HCT116 (cell line): ENCODE measurements at places on chromosomes 7 and 10. TPM values are rescaled to one million over a fixed set of nuclear protein-coding genes. Genes with fewer than 3 reads are reported as not detected.

DNA sequence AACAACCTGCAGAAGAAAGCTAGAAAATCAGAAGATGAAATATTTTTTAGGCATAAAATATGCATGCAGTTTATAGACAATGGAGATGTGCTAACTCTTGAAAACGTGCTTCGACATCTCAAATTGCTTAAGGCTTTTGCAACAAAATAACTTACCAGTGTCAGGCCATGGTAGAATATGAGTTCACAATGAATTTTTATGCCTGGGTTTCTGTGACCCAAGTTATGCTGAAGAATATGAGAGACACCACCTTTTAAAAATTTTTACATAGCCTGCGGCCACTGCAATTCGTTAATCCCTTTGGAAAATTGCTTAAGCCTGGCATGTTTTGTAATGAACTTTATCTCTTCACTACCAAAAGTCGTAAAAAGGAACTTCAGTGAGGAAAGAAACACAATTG lies 170.1 kb upstream of the AKR1E2 start:
- no peaks in the 10 kb centered on the region for H3K27me3 ChIP-seq
- no peak overlapping the region for H3K4me3 ChIP-seq
- H3K36me3 ChIP-seq: no peaks in the 10 kb centered on the region
- no peak overlapping the region for H3K27ac ChIP-seq
- no peak for DNase-seq
- H3K4me1 ChIP-seq: no peaks in the 10 kb centered on the region

Gene NPC1L1
- total RNA-seq: 0.15 TPM

Gene SLIT1
- 0.42 TPM for total RNA-seq

GRCh38 chr10:13528875-13529713 lies at the start of gene BEND7:
BEND7 (minus strand) TSS chr10:13529014; CDS start chr10:13528533, 481 bp downstream.
- no peak for DNase-seq
- H3K27ac ChIP-seq: peak within 1 kb of the TSS; percentile 56; the same call in 1 of the 2 replicates
- peak within 1 kb of the TSS; percentile 50 for H3K4me3 ChIP-seq
- peaks cover 26% of the 10 kb centered on the region for H3K4me1 ChIP-seq
- 0 out of 2 replicates have a peak, but pooled peaks cover 4% of the 10 kb centered on the region for H3K36me3 ChIP-seq

- H3K4me1 ChIP-seq: peaks cover 5% of the 10 kb centered on the region
- peaks cover 19% of the 10 kb centered on the region for H3K36me3 ChIP-seq
- H3K4me3 ChIP-seq: no peak overlapping the region
- H3K27me3 ChIP-seq: no peaks in the 10 kb centered on the region
- DNase-seq: no peak
Observed at GRCh38 chr10:46014683-46015405, 15.6 kb downstream of the NCOA4 start.

Gene IFT22
- 27.2 TPM for total RNA-seq

- no peaks in the 10 kb centered on the region for H3K27me3 ChIP-seq
- no peak overlapping the region for H3K4me3 ChIP-seq
- H3K4me1 ChIP-seq: no peaks in the 10 kb centered on the region
- DNase-seq: no peak
Observed at GRCh38 chr7:12586271-12586670, 15.8 kb downstream of the SCIN start.

Gene HPSE2
- total RNA-seq: 0.05 TPM

GRCh38 chr10:128993911-128994538 lies 473.0 kb upstream of the MGMT start:
- H3K4me1 ChIP-seq: no peaks in the 10 kb centered on the region
- H3K27me3 ChIP-seq: peaks cover 7% of the 10 kb centered on the region; the same call in 1 of the 2 replicates
- H3K36me3 ChIP-seq: no peaks in the 10 kb centered on the region
- no peak overlapping the region for H3K4me3 ChIP-seq
- H3K27ac ChIP-seq: no peak overlapping the region

GRCh38 chr10:46327685-46328084 lies 40.9 kb downstream of the ANTXRL start:
- H3K36me3 ChIP-seq: no peaks in the 10 kb centered on the region
- H3K27ac ChIP-seq: no peak overlapping the region
- H3K4me1 ChIP-seq: no peaks in the 10 kb centered on the region
- H3K4me3 ChIP-seq: no peak overlapping the region
- H3K27me3 ChIP-seq: no peaks in the 10 kb centered on the region
- DNase-seq: no peak

GRCh38 chr7:64625114-64626082 lies 40.5 kb upstream of the ZNF107 start:
- no peak overlapping the region for H3K4me3 ChIP-seq
- H3K4me1 ChIP-seq: no peaks in the 10 kb centered on the region
- no peaks in the 10 kb centered on the region for H3K27me3 ChIP-seq
- DNase-seq: no peak

- no peaks in the 10 kb centered on the region for H3K27me3 ChIP-seq
- no peaks in the 10 kb centered on the region for H3K36me3 ChIP-seq
- peaks cover 18% of the 10 kb centered on the region for H3K4me1 ChIP-seq
- DNase-seq: no peak
Observed at GRCh38 chr7:139131601-139132041, 22.1 kb upstream of the ZC3HAV1 start.

GRCh38 chr7:25101817-25102216 lies 23.2 kb downstream of the CYCS start:
- DNase-seq: no peak
- no peak overlapping the region for H3K4me3 ChIP-seq
- H3K27me3 ChIP-seq: no peaks in the 10 kb centered on the region
- H3K27ac ChIP-seq: no peak overlapping the region
- H3K4me1 ChIP-seq: peaks cover 6% of the 10 kb centered on the region; the same call in 1 of the 2 replicates
- H3K36me3 ChIP-seq: no peaks in the 10 kb centered on the region

- H3K4me3 ChIP-seq: no peak overlapping the region
- H3K4me1 ChIP-seq: no peaks in the 10 kb centered on the region
- H3K27me3 ChIP-seq: no peaks in the 10 kb centered on the region
- H3K36me3 ChIP-seq: no peaks in the 10 kb centered on the region
- H3K27ac ChIP-seq: no peak overlapping the region
- no peak for DNase-seq
Observed at GRCh38 chr10:132183046-132183445, 3.7 kb upstream of the DPYSL4 start.

- no peaks in the 10 kb centered on the region for H3K36me3 ChIP-seq
- no peak for DNase-seq
- no peak overlapping the region for H3K4me3 ChIP-seq
Observed at GRCh38 chr10:133281628-133282372, 5.1 kb upstream of the ADAM8 start.

GRCh38 chr7:47354071-47354470 lies 227.8 kb downstream of the TNS3 start:
- no peaks in the 10 kb centered on the region for H3K4me1 ChIP-seq
- H3K36me3 ChIP-seq: no peaks in the 10 kb centered on the region
- no peaks in the 10 kb centered on the region for H3K27me3 ChIP-seq
- no peak overlapping the region for H3K4me3 ChIP-seq

DNA sequence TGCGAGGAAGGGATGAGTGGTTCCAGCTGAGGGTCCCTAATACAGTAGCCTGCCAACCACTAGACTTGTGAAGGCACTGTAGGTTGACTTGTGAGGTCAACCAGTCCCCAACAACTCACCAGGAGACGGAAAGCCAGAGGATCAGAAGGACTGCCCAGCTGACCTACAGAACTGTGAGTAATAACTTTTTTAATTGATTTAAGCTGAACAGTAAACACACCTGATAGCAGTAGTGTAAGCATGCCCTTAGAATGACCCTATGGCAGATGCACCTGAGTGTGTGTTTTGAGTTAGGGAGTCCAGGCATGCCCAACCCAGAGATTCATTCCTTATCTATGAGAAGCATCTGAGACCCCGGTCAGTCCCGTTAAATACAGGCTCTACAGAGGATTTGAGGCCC lies 14.1 kb downstream of the PRLHR start:
- H3K27me3 ChIP-seq: peaks cover 22% of the 10 kb centered on the region; the same call in 1 of the 2 replicates
- no peak for DNase-seq
- H3K36me3 ChIP-seq: no peaks in the 10 kb centered on the region
- no peak overlapping the region for H3K27ac ChIP-seq

GRCh38 chr7:106515321-106515720 lies 145.6 kb downstream of the CCDC71L start:
- no peak for DNase-seq
- no peak overlapping the region for H3K27ac ChIP-seq
- H3K27me3 ChIP-seq: no peaks in the 10 kb centered on the region
- no peaks in the 10 kb centered on the region for H3K36me3 ChIP-seq
- H3K4me3 ChIP-seq: no peak overlapping the region

Gene TBC1D12
- 7.1 TPM for total RNA-seq

- no peak for DNase-seq
- peaks cover 39% of the 10 kb centered on the region for H3K4me1 ChIP-seq
- H3K27me3 ChIP-seq: no peaks in the 10 kb centered on the region
- no peaks in the 10 kb centered on the region for H3K36me3 ChIP-seq
- H3K27ac ChIP-seq: peak overlapping the region; percentile 69; the same call in 1 of the 2 replicates
Observed at GRCh38 chr10:58918887-58919286, 257.6 kb upstream of the PHYHIPL start.

DNA sequence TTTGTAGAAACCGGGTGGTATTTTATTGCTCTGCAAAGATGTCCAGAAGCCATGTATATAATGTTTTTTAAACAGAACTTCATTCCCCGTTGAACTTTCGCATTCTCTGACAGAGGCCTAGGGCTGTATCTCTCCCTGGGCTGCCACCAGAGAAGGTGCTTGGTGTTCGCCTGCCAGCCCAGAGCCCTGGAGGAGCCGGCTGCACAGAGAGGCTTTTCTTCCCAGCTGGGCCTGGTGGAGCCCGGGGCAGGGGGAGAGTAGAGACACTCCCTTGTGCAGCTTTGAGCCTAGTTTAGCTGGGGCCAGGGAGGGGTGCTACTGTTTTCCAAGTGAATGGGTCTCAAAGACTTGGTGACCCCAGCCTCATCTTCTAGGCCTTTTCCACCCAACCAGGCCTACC lies 13.6 kb upstream of the TRIM8 start:
- no peak for DNase-seq
- peak overlapping the region; percentile 61 for H3K27ac ChIP-seq
- peaks cover 96% of the 10 kb centered on the region for H3K4me1 ChIP-seq
- no peak overlapping the region for H3K4me3 ChIP-seq
- no peaks in the 10 kb centered on the region for H3K36me3 ChIP-seq
